Pulmonary artery endothelial cell (primary cell): ENCODE measurements at places on chromosomes 7 and 10. TPM values are rescaled to one million over a fixed set of nuclear protein-coding genes. Genes with fewer than 3 reads are reported as not detected.

The HTR5A gene
- not detected in 2 replicates for total RNA-seq

The WNT16 gene
- total RNA-seq, result not detected in 2 replicates

The EFCAB10 gene
- total RNA-seq, result not detected in 2 replicates

The TRIM74 gene
- not detected in 2 replicates for total RNA-seq

The HMX2 gene
- not detected in 2 replicates for total RNA-seq

The EPHB6 gene
- 0.28 and 0.79 TPM in 2 replicates for total RNA-seq

The ZPBP gene
- not detected in 2 replicates for total RNA-seq

The AOC1 gene
- not detected in 2 replicates for total RNA-seq

The CPA5 gene
- not detected in 2 replicates for total RNA-seq

The MPP7 gene
- 0.07 TPM in 2 replicates for total RNA-seq

The TMEM225B gene
- not detected in 2 replicates for total RNA-seq

The ADRB1 gene
- 0.13 and 0.28 TPM in 2 replicates for total RNA-seq

The IDI2 gene
- not detected in 2 replicates for total RNA-seq

The FAM171A1 gene
- total RNA-seq, result 26.8 and 28.8 TPM in 2 replicates

The CLRN3 gene
- total RNA-seq, result 0.11 TPM in 1 of 2 replicates, not detected in the other

The SPAM1 gene
- total RNA-seq, result not detected in 2 replicates

The SUN3 gene
- total RNA-seq, result not detected in 2 replicates

The FAM221A gene
- 5.3 and 8.4 TPM in 2 replicates for total RNA-seq

The HNRNPF gene
- 298 and 383 TPM in 2 replicates for total RNA-seq

The ZNF316 gene
- 10.7 and 12.8 TPM in 2 replicates for total RNA-seq

The PPP1R3A gene
- not detected in 2 replicates for total RNA-seq

The DNAJC12 gene
- 0.13 and 0.39 TPM in 2 replicates for total RNA-seq

The TM9SF3 gene
- total RNA-seq, result 121 and 149 TPM in 2 replicates

The SPDYE16 gene
- 0.28 TPM in 1 of 2 replicates, not detected in the other for total RNA-seq

The PDE6C gene
- total RNA-seq, result not detected in 2 replicates

The DPYSL4 gene
- 10.5 and 14.1 TPM in 2 replicates for total RNA-seq

The VPS50 gene
- total RNA-seq, result 26.8 and 41.4 TPM in 2 replicates

The LRRD1 gene
- total RNA-seq, result not detected in 2 replicates

The TSPAN33 gene
- 0.07 and 0.28 TPM in 2 replicates for total RNA-seq

The CFAP46 gene
- total RNA-seq, result 1.1 and 3.0 TPM in 2 replicates

The SLC26A4 gene
- total RNA-seq, result 3.0 and 3.4 TPM in 2 replicates

The SPDYE11 gene
- total RNA-seq, result not detected in 2 replicates

The SPOCK2 gene
- total RNA-seq, result 0.18 and 0.20 TPM in 2 replicates

The SGCE gene
- total RNA-seq, result 63.8 and 70.2 TPM in 2 replicates

The MEST gene
- 5.3 and 8.4 TPM in 2 replicates for total RNA-seq

The ZNF655 gene
- total RNA-seq, result 8.2 and 20.9 TPM in 2 replicates

The UBE2H gene
- 83.2 and 91.1 TPM in 2 replicates for total RNA-seq

The SCIN gene
- total RNA-seq, result under 0.01 and 0.18 TPM in 2 replicates

The LZTS2 gene
- 56.0 and 56.2 TPM in 2 replicates for total RNA-seq

The EN2 gene
- total RNA-seq, result 0.04 TPM in 1 of 2 replicates, not detected in the other

The HPS1 gene
- 27.1 and 28.8 TPM in 2 replicates for total RNA-seq

The UROS gene
- total RNA-seq, result 43.9 and 67.2 TPM in 2 replicates

The FBXL13 gene
- total RNA-seq, result 0.73 and 3.0 TPM in 2 replicates

The PRLHR gene
- total RNA-seq, result not detected in 2 replicates

The IGF2BP3 gene
- total RNA-seq, result 58.8 and 81.2 TPM in 2 replicates

The PHYHIPL gene
- total RNA-seq, result not detected in 2 replicates

The SERPINE1 gene
- total RNA-seq, result 2,165 and 2,466 TPM in 2 replicates
